SK-N-DZ (cell line): ENCODE measurements at places on chromosomes 1 and 21.

GRCh38 chr1:66999640-67000400, 54.1 kb downstream of the SLC35D1 start:
- DNase-seq: no peak

- DNase-seq: peak; percentile 89
Measured at GRCh38 chr1:22662318-22662717, 9.3 kb downstream of the C1QB start.

GRCh38 chr1:186519982-186520381, 59.1 kb upstream of the PDC start:
- DNase-seq: no peak

DNA sequence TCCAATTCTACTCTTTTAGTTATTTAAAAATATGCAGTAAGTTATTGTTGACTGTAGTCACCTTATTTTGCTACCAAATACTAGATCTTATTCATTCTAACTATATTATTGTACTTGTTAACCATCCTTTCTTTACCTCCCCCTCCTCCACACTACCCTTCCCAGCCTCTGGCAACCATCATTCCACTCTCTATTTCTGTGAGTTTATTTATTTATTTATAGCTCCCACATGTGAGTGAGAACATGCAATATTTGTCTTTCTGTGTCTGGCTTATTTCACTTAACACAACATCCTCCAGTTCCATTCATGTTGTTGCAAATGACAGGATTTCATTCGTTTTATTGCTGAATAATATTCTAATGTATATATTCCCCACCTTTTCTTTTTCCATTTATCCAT, 115.8 kb downstream of the TSEN15 start:
- DNase-seq: no peak

DNA sequence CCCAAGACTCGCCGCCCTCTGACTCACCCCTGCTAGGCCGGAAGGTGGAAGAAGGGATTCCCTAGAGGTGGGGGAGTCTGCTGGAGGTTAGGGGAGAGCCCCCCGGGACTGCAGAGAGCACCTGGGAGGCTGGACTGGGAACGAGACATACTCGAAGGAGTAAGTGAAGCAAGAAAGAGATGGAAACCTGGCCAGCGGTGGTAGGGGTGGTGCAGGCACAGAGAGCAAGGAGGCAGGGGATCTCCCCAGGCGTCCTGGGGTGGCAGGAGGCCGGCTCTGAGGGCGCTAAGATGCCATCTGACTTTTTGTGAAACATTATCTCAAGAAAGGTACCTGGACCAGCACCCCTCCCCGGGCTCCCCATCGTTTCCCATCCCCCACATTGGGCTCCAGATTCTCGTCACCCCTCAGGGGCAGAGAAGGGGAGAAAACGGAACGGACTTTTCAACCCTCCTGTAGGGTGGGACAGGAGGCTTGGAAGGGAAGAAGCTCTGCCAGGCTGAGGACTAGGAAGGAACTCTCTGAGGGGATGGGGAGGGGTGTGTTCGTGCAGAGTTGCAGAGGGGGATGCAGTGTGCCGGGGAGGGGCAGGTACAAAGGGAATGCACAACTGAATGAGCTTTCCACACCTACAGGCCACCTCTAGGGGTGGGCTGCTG, 708 bp downstream of the CHRNB2 start:
- DNase-seq: no peak
